ENCODE measurements at places on chromosomes 12 and 14.

GRCh38 chr12:89514751-89515150, 9.8 kb downstream of the GALNT4 start:
- no peak for DNase-seq

- DNase-seq: no peak
Measured at GRCh38 chr12:130982565-130983225, 29.0 kb downstream of the ADGRD1 start.

DNA sequence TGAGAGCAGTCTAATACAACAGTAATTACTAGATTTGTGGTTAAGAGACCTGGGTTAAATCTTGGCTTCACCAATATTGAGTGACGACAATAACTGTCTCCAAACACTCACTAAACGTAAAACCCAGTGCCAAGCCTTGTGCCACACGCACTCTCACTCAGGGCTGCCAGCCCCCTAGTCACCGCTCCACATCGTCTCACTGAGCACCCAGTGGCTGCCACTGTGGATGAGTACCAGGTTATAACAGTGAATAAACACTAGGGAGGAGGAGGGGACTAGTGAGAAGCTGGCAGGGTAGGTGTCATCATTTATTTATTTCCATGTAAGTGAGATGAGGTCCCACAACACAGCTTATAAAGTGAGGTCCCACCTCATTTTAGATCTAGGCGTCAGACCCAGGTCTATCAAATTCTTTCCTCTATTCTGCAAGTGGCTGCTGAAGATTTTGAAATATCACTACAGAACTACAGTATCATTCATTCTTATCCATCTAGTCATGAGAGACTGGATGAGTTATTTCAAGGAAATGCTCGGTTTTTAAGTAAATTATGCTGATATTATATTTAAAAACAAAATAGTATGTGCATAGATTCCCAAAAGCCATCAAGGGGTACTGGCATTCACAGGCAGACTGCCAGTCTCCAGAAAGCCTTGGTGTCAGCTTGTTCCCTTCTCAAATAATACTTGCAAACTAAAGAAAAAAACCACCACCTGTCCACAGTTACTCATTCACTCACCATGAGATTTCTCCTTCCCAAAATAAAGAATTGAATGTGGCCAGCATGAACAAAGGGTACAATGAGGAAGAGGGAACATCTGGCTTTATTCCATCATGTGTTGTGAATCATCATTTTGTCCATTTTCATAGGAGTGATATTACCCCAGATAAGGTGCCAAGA, 84.0 kb downstream of the PTPN21 start:
- DNase-seq: peak; percentile 13

GRCh38 chr12:3205742-3206519, 128.8 kb downstream of the TSPAN9 start:
- DNase-seq: no peak

- no peak for DNase-seq
Measured at GRCh38 chr14:62947301-62947700, 98.0 kb downstream of the KCNH5 start.

DNA sequence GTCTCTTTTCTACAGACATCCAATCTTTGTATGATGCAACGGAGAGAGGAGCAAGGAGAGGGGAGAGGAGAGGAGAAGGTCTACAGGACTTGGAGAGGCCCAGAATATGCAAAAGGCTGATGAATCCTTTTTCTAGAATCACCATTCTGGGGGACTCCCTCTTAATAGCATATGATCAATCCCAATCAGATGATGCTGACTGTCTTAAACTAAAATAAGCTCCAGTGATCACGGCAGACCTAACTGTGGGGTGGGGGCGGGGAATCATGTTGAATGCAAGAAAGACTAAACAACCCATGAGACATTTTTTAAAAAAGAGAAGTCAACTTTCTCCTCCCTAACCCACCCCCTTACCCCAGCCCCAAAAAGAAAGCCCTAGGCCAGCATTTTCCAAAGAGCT, 33.4 kb downstream of the BTBD7 start:
- no peak for DNase-seq

DNA sequence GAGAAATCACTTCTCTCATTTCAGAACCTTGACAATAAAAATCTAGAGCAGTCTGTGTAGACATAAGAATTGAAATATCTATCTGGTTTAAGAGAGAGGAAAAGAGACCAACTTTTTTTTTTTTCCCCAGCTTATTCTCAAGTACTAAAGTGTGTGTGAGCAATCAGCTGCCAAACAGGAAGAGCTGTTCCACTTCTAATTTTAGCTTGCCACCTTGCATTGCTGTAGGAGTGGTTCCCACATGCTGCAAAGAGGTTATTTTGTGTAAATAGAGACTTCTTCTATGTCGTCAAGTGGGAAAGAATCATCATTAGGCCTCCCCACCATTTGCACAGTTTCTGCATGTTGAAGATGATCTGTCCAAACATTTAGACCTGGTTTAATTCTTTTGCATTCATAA, 142.6 kb downstream of the NPAS3 start:
- no peak for DNase-seq

- DNase-seq: no peak
Measured at GRCh38 chr14:57930241-57930975, 64.5 kb upstream of the SLC35F4 start.

- peak; percentile 23 for DNase-seq
Measured at GRCh38 chr14:32010604-32011125, 66.4 kb upstream of the ARHGAP5 start.

GRCh38 chr12:15854916-15855315, 27.3 kb upstream of the STRAP start:
- peak; percentile 27 for DNase-seq

DNA sequence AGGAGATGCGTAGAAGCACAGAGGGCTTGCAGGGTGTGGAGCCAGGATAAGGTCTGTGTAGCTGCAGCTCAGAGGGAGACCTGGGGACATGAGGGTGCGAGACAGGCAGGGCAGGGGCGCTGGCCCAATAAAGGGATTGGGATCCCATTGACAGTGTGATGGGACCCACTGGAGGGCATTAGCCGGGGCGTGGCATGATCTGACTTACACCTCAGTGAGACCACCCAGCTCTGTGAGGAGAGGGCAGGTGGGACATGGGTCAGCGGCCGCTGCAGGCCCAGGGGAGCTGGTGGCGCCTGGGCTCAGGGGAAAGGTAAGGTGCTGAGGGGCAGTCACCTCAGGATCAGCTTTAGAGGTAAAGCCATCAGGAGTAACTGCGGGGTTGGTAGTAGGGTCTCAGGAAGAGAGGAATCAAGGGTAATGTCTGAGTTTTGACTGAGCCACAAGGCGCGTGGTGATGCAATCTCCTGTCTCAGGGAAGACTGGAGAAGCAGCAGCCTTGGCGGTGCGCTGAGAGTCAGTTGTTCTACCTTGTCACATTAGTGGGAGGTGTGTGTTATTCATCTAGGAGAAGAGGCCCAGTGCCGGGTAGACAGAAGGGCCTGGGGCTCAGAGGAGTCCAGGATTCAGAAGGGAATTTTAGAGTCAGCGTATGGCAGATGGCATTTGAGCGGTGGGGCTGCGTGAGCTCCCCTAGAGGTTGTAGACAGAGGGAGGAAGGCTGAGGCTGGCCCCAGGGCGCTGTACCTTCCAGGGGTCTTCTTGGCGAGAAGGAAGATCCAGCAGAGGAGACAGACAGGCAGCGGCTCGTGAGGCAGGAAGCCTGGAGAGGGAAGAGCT, 30.8 kb upstream of the BDKRB2 start:
- no peak for DNase-seq

- no peak for DNase-seq
Measured at GRCh38 chr14:88999137-88999536, 174.7 kb downstream of the TTC8 start.

DNA sequence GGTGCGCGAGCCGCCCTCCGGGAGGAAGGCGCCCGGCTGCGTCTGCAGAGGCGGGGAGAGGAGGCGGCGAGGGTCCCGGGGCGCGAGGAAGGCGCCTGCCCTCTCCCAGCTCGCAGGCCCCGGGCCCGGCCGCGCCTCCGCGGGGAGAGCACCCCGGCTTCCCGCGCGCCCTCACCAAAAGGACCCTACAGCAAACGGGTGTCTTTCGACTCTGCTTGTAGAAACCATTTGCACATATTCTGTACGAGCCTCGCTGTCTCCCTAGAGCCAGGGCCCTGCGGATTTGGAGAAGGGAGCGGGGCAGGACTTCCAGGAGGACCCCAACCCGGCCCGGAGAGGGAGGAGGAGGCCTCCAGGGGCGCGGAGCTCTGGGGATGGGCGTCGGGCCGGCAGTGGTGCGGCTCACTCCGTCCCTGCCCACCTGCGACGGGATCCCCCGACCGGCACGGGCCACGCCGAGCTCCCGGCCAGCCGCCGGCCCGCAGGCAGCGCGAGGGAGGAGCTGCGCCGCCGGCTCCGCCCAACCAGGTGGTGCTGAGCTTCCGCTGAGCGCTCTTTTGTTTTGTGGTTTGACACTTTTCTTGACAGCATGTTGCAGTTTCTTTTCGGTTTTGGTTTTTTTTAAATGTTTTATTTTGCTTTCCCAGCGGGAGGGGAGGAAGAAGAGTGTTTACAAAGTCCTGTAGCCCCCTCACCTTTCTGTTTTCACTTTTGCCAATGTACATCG, 103.3 kb upstream of the FKBP4 start:
- DNase-seq: no peak

Data from fibroblast of skin of scalp (primary cell).